Stimulated activated CD4-positive, alpha-beta T cell treated with anti-CD3 and anti-CD28 coated beads, TNF-alpha, amount 100 ng/mL, for 4 hours (primary cell): ENCODE measurements at places on chromosomes 4 and X.
A peak's percentile ranks its signal among the peaks of the same experiment; 100 is the strongest.

DNA sequence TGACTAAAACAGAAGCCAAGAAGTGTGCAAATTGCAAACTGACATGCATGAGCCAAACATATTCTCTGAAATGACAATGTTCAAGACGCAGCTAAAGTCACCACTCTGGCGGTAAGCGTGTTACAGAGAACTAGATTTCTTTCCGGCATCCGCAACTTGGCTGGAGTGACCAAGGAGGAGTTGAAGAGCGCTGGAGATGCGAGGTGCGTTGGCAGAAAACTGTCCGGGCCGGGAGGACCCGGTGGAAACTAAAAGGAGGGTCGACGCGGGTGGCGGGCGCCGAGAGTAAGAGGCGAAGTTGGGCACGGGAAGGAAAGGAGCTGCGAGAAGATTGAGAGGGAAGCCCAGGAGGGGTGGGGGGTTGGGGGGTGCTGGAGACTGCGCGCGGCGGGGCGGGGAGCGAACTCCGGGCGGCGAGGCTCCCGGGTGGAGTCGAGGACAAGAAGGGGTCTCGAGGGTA lies 807 bp downstream of the SEL1L3 start:
- peak; percentile 13 for DNase-seq

DNA sequence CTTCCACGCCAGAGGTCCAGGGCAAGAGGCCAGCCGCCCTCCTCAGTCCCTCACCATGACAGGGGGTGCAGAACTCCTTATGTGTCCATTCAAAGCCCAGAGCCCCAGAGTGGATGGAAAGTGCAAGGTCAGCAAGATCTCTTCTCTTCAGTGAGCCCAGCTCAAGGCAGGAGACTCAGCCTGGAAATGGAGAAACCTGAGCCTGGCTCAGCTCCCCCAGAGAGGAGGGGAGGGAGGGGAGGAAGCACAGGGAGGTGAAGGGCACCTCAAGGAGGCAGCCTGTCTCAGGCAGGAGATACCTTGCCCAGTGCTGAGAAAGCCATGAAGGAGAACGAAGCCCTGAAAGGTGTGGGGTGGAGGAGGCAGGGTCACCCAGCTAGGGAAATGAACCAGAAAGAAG lies 121.8 kb upstream of the PJA1 start:
- DNase-seq, result no peak

DNA sequence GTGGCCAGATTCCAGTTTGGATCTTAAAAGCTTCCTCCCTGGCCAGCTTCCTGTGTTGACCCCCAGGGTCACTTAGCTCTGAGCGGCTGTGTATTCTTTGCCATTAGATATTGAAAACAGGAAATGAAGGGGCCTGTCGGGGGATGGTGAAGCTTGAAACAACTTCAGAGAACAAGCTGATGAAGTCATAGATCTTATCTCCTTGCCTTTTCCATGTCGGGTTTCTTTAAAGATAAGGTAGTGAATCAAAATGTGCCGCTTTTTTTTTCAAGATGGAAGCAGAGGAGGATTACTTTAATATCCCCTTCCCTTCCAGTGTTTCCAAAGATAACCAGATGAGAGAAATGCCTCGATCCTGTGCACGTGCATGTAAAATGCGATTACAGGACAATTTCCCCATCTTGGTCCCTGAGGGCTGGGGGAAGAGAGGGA lies 508.5 kb downstream of the MID1IP1 start:
- DNase-seq, result peak; percentile 21

DNA sequence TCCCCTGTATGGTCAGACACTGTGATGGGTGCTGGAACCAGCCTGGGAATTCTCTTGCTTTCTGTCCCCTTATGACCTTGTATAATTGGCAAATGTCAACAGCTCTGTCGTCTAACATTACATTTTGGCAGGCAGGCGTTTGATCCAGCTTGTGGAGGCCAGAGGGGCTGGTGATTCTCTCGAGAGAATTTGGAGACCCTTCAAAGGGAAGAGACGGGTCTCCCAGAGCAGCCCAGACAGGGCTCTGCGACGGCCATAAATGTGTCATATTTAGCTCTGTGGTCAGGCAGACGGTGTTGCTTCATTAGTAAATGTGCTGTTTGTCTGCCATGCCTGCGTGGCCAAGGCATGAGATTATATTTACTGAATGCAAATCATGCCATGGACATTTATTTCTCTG lies 68.7 kb downstream of the SORCS2 start:
- DNase-seq, result no peak

DNA sequence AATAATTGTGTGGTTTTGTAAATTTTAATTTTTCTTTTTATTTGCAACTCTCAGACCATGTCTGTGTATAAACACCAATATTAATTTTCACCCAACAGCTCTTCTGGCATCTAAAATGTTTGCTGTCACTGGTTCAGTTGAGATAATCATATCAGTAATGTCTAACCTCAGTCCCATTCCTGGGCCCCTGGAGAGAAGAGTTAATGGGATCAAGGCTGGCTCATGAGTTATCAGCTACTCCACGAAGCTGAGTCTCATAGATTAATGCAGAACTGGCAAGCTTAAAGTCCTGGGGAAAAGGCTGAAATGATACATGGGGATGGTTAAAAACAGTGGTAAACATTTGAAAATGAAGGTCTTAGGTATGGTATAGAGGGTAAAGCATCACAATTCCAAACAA lies 28.4 kb upstream of the TSPAN5 start:
- DNase-seq, result no peak

- DNase-seq, result no peak
Measured at GRCh38 chr4:2771264-2771663, 15.1 kb upstream of the TNIP2 start.

DNA sequence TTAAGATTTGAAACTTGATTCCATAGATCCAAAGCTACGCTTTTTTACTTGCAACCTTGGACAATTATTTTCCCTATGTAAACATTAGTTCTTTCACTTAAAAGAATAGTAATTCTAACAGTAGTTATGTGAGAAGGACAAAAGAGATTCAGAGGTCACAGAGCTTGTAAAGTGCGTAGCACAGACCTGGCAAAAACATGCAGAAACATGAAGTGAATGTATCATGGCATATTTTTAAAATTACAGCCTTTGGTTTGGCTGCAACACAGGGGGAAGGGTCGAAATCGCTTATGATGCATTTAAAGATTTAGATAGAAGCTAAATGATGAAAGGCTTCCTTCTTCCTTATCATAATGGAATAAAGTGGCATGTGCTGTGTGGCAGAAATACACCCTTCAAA lies 1068.8 kb downstream of the ARAP2 start:
- DNase-seq, result no peak

DNA sequence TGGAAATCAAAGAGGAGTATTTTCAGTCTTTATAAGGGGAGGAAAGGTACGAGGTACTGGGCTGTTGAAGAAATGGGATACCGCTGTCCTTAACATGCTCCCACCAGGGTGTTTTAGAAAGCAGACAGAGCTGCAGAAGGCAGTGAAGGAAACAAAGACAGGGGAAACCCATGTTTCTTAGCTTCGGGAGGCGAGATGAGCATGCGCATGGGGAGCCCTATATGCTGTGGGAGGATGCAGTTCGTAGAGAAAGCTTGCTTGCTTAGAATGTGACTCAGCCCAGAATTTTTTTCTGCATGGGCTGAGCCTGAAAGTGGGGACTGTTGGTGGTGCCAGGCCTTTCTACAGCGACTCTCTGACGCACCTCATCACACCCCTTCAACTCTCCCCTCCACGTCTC lies 28.8 kb upstream of the SCOC start:
- DNase-seq, result no peak

- DNase-seq, result no peak
Measured at GRCh38 chr4:120844528-120844921, 78.0 kb downstream of the PRDM5 start.

GRCh38 chr4:28278676-28279075 lies 1418.0 kb downstream of the STIM2 start:
- DNase-seq, result no peak

DNA sequence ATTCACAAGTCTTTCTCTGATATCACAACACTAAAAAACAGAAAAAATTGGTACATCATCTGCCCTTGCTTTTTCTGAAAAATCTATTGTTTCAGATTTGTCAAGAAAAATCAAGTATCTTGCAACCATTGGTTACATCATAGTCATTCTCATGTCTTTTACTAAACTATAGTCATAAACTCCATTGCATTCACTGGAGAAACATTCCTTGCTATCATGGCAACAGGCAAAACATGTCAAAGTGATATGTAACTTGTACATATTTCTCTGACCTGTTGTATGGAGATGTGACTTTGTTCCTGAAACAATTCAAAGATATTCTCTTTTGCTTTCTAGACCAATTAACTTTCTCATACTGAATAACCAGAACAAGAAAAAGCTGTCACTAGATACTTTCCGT lies 121.9 kb upstream of the ANK2 start:
- no peak for DNase-seq
